Activated CD8-positive, alpha-beta memory T cell treated with anti-CD3 and anti-CD28 coated beads for 4 hours (primary cell): ENCODE measurements at places on chromosomes 7 and 10.

GRCh38 chr10:22339761-22340328 lies 5.5 kb upstream of the SPAG6 start:
- DNase-seq: no peak

- no peak for DNase-seq
Observed at GRCh38 chr7:123643495-123644441, 11.9 kb upstream of the LMOD2 start.

GRCh38 chr7:69811476-69812308 lies 213.4 kb downstream of the AUTS2 start:
- DNase-seq: no peak

DNA sequence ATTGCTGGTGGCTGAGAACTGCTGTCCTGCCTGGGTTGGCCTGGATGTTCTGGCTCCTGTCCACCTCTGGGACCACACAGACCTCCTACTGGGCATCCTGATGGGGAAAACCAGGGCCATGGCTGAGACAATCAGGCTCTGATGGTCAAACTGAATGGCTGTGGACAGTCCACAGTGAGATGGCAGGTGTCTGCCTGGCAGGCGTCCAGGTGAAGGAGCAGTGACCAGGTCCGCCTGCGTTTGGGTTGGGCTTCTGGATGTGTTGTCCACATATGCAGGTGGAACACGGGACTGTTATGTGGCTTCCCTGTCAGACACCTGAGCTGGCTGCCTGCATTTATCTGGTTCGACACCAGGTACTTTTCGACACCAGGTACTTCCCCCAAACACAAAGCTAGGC lies 241.7 kb downstream of the BUB3 start:
- DNase-seq: no peak

- no peak for DNase-seq
Observed at GRCh38 chr7:138627361-138627760, 73.8 kb downstream of the SVOPL start.

DNA sequence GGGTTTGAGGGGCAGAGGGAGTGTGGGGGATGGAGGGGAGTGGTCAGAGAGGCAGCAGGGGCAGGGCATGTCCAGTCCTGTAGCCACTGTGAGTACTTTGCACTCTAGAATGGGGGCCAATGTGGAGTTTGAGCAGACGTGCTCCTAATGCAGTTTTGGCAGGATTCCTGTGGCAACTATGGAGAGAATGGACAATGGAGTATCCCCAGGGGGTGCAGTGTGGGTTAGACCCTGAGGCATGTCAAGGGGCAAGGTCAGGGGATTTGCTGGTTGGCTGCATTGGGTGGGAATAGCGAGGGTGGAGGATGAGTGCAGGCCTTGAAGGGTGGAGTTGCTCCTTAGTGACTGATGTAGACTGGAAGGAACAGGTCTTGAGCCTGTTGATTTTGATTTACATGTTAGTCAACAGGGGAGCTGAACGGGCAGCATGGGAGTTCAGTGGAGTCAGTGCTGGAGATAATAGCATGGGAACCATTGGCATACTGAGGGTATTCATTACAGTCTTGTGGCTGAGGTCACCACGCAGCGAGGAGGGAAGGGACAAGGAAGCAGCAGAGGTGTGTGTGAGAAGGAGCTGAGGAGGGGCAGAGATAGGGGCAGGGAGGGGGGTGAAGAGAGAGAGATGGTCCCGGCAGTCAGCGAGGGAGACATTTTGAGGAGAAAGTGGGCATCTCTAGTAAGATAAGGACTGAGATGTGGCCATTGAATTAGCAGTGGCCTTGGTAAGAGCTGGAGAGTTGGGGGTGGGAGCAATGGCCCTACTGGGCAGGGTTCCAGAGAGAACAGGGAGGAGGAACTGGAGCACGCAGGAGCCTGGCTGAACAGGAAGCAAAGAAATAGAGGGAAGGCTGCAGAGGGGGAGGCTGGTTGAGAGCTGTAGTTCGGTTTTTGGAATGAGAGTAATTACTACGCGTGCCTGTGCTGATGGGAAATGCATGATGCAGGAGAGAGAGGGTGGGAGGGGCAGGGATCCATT lies 112.7 kb downstream of the CCNY start:
- DNase-seq: no peak

GRCh38 chr7:70288781-70289456 lies 690.6 kb downstream of the AUTS2 start:
- DNase-seq: no peak

DNA sequence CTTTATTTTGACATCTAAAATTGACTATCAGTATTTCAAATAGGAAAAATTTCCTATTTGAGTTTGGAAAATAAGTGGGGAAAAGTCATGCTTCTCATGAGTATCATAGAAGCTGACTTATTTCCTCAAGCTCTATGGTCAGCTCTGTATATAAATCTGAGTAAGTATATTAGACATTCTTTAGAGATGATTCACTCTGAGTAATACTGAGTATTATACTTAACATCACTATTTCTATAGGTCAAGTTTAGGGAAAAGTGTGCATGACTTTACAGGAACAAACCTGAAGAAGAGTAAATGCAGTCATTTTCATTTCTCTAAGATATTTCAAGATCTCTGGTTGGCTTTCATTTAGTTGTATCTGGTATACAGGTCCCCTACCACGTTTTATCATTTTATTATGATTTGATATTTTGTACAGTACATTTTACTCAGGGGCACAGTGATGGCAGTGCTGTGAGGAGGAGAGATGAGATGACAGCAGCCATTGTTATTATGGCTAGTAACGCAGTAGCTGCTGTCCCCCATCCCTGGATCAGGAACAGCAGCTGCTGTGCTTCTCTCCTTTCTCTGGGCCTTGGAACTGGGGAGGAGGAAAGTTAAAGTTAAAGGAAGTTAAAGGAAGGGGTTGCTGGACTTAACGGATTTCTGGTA lies 15.2 kb downstream of the SND1 start:
- no peak for DNase-seq

GRCh38 chr10:12050528-12050927 lies 7.9 kb upstream of the UPF2 start:
- no peak for DNase-seq

- DNase-seq: no peak
Observed at GRCh38 chr10:98621630-98622029, 174.9 kb upstream of the HPS1 start.

DNA sequence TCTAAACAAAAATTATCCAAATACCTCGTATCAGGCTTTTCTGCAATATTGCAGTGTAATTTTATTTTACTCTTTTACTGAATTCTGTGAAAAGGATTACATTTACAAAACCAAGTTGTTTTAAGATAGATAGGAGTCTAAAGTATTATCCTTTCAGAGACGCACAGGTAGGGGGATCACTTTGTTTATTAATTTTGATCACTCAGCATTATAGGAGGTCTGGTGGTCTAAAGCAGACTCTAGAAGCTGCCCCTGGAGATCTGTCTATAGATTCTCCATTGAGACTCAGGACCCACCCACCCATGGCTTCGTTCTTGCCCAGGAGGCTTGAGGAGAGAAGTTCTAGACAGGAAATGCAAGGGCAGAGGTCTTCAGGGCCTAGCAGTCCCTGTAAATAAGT lies 223.4 kb upstream of the YAE1 start:
- no peak for DNase-seq

DNA sequence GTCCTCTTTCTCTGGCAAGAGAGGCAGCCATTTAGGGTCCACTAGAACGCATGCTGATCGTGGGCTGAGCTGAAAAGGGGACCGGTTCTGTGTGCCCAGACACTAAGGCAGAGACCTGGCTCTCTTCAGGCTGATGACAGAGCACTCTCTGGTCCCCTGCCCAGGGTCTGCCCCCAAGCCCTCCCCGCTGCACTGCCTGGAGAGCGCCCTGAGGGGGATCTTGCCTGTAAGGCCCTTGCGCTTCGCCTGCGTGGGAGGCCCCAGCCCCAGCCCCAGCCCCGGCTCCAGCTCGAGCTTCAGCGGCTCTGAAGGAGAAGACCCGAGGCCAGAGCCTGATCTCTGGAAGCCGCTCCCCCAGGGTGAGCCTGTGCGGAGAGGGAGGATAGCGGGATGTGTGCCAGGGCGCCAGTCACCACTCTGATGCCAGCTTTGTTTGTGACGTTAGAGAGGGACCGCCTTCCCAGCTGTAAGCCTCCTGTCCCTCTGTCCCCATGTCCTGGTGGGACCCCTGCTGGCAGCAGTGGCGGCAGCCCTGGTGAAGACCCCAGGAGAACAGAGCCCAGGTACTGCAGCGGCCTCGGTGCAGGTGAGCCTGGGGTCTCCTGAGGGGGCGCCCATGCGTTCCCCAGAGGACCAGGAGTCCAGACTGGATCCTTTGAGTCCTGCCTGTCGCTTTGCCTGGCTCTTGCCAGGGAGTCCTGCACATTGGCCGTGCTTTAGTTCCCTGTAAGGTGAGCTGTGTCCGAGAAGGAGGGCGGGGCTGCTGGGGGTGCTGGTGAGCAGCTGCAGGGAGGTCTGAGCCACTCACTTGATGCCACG lies 43.2 kb downstream of the ZNF467 start:
- DNase-seq: no peak

- no peak for DNase-seq
Observed at GRCh38 chr10:80515511-80515910, 22.2 kb upstream of the SH2D4B start.

GRCh38 chr7:103068414-103069403 lies 5.9 kb downstream of the FBXL13 start:
- no peak for DNase-seq

GRCh38 chr7:107641676-107642075 lies 19.0 kb upstream of the SLC26A4 start:
- DNase-seq: no peak
